ENCODE measurements at places on chromosomes 12 and 14.

DNA sequence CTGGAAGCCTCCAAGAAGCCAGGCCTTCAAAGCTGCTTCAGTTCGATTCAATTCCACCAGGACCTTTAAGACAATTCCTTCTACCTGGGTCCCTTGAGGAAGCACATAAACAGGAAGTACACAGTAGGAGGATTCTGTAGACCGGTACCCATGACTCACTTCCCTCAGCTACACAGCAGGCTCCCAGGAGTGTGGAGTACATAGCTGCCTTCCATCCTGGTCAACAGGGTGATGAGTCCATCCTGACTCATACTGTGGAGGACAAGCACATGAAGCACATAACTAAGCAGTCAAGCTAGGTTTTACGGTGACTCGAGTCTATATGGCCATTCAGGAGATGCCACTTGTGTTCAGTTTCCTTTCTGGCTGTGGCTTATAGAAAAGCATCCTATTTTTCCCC lies 197.6 kb upstream of the RBM19 start:
- no peak for DNase-seq

DNA sequence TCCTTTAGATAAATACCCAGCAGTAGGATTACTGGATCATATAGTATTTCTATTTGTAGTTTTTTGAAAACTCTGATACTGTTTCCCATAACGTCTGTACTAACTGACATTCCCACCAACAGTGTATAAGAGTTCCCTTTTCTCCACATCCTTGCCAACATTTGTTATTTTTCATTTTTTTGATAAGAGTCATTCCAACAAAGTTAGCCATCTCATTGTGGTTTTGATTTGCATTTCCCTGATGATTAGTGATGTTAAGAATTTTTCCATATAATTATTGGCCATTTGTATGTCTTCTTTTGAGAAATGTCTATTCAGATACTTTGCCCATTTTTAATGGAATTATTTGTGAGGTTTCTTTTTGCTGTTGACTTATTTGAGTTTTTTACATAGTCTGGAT lies 486.0 kb downstream of the FLRT2 start:
- DNase-seq: no peak

- DNase-seq: no peak
Measured at GRCh38 chr14:30849354-30849753, 25.0 kb upstream of the COCH start.

- DNase-seq: no peak
Measured at GRCh38 chr12:25659621-25660020, 106.5 kb upstream of the LMNTD1 start.

DNA sequence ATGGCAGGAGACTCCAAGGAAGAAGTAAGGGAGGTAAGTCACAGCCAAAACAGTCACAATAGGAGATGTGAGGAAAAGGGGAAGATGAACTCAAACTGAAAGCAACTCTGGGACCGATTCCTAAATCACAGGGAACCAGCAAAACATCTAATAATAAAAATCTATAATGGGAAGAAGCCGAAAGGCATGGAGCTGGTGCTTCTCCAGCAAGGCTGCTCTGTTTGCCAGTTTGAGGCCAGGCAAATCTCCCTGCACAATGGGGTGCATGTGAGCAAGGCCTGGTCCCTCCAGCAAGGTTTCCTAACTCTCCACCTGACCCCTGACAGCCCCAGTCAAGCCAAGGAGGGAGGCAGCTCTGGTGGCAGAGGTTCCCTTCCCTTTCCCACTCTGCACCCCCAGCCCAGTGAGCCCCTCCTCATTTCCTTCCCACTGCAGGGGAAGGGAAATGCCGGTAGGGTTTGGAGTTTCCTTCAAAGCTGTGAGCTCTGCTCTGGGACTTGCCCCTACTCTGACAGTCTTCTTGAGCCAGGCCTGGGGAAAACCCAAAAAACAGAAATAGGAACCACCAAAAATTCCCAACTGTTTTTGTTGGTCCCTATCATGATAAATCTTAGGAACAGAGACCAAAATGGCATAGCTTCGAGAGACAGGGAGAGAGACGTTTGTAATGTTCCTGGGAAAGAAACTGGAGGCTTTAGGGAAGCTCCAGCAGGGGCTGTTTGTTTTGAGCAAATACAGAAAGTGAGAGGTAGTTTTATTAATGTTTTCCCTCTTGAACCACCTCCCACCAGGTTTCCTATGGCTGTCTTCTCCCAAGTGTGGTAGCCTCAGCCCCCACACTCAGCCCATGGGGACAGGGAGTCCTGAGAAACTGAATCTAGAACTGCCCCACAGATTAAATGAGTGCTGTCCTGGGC lies 34.6 kb downstream of the FMNL3 start:
- DNase-seq: no peak

DNA sequence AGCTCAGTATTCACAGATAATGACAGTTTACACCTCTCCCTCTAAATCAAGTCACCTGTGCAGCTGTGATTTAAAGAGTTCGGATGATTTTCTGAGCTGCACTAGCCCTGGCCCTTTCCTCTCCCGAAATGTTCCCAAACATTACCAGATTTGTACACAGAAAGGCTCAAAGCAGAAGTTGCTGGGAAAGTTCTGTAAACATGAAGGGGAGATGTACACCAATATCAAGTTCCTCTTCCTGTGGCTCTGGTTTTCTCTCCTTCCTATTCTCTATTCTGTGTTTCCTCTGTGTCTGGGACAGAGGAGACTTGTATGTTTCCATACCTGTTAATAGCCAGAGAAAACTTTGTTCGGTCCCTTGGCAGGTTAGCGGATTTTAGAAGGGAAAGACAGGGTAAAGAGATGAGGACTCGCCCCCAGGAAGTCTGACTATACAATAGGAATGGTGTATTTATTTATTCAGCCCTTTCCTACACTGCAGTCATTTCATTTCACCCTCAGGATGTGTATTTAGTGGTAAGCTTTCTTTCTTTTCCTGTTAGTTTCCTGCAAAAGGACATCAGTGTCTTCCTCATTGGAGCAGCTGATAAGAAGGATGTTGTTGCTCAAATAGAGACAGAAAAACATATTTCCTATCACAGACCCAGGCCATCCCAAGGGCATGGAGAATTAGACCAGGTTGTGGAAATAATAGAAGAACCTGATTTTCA lies 7.6 kb upstream of the NUMB start:
- no peak for DNase-seq

- no peak for DNase-seq
Measured at GRCh38 chr14:89325299-89325883, 91.6 kb downstream of the FOXN3 start.

DNA sequence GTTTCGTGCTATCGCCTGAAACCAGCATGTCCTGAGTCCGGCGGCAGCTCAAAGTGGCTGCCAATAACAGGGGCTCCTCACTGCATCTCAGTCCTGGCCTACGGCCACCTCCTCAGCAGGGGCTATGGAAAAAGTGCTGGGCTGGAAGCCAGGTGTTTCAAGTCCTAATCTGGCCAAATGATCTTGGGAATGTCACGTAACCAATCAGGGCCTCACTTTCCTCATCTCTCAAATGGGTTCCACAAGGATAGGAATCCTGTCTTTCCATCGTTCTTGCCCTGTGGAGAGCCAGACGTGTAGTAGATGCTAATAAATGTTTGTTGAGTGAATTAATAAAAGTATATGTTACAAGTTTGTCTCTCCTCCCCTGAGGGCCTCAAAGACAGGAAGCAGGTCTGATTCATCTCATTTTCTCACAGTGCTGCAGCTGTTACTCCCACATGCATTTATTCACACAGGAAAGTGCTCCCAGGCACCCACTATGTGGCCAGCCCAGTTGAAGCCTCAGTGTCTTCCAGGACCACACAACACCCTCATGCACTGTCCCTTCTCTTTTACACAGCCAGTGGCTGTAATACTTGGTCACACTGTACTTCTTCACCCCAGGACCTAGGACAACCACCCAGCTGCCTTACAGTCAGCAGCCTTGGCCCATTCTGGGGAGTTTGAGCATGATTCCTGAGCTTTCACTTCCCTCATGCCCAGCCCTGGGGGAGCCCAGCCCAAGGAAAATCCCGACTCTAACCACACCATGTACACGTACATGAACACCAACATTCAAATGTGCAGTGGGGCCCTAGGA lies 5.0 kb downstream of the CMKLR1 start:
- no peak for DNase-seq

- DNase-seq: no peak
Measured at GRCh38 chr14:69270097-69270496, 10.1 kb downstream of the GALNT16 start.

- DNase-seq: no peak
Measured at GRCh38 chr14:81330619-81331122, 69.5 kb downstream of the STON2 start.

DNA sequence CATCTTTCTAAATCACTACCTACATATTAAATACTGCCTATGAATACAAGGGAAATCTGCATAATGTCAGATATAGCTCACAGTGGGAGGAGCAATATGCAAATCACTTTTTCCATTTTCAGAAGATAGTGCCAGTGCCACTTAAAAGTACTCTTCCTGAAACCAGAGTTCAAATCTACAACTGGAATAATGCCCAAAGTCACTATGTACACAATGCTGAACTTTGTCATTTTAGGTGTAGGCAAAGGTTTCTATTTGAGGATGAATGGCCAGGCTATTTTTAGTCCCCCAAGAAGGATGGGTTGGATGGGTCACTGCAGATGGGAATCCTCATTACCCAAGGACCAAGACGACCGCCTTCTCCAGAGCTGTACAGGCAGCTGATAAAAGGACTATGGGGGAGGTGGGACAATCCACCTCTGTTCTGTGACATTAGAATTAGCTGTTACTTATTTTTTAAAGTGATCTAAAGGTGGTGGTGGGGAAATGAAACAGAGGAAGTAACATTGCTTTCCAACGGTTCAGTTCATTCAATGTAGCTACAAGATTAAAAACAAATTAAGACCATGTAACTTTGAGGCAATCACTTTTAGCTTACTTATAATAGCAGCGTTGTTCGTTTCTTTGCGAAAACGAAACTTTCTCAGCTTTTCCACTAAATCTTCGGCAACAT lies 5.6 kb downstream of the GMFB start:
- DNase-seq: no peak

DNA sequence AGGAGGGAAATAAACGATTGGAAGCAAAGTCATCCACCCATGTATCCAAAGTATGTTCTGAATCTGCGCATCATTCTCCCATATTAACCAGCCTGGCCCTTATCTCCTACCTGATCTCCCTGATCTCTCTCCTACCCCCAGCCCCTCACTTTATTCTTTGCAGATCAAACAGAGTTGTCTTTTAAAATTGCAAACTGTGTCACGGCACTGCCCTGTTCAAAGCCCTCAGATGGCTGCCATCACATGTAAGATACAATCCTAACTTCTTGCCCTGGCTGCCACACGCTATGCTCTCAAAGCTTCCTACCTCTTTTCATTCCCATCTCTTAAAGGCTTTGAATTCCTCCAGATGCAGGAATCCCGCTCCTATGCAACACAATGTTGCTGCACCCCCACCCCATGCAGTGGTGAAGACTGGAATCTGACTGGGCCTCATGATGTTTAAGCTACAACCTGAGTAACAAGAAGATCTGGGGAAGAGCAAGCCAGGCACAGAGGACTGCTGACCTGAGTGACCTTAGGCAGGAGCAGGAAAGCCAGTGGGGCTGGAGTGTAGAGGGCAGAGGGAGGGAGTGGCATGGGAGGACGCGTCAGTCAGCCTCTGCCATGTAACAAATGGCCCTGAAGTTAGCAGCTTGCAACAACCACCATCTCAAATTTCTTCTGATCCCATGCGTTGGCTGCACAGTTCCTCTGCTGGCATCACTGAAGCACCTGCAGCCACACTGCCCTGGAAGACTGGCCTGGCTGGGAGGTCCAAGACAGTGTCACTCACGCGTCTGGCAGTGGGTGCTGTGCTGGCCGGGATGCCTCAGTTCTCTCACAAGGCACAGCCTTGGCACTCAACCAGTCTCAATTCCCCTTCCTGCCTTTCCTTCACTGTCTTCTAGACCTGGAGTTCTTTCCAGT lies 382.8 kb downstream of the BCL11B start:
- DNase-seq: no peak

DNA sequence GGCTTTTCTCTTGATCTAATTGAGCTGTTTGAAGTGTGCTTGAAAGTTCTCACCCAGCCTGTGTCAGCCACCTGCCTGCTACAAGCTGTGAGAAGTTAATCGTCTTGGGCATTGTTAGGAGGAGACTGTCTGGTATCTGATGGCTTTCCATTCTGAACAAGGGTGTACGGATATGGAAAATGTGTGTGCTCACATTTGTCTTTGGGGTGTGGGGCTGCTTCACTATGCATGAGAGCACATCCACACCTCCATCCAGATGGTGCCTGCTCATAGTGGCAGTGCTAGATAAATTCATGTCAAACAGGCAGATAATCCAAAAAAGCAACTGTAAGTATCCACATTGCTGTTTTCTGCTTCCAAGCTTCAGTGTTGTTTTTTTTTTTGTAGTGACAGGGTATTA lies 462.2 kb downstream of the DIO2 start:
- no peak for DNase-seq

DNA sequence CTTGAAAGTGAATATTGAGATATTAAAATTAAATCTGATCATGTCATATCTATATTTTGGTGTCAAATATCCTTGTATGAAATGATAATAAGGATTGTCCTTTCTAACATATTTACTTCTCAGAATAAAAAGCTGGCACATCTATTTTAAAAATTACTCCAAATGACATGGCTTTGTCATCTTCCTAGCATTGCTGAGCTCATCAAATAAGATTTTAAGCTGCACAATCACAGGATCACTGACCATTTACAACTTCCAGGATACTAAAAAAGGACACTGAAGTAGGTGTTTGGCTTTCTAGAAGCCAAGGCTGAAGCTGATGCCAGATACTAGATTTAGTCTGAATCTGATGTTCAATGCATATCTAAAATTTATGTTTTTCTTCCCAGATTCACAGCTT lies 351.1 kb downstream of the BMP4 start:
- DNase-seq: no peak

- no peak for DNase-seq
Measured at GRCh38 chr14:105047283-105048016, 17.8 kb downstream of the GPR132 start.

DNA sequence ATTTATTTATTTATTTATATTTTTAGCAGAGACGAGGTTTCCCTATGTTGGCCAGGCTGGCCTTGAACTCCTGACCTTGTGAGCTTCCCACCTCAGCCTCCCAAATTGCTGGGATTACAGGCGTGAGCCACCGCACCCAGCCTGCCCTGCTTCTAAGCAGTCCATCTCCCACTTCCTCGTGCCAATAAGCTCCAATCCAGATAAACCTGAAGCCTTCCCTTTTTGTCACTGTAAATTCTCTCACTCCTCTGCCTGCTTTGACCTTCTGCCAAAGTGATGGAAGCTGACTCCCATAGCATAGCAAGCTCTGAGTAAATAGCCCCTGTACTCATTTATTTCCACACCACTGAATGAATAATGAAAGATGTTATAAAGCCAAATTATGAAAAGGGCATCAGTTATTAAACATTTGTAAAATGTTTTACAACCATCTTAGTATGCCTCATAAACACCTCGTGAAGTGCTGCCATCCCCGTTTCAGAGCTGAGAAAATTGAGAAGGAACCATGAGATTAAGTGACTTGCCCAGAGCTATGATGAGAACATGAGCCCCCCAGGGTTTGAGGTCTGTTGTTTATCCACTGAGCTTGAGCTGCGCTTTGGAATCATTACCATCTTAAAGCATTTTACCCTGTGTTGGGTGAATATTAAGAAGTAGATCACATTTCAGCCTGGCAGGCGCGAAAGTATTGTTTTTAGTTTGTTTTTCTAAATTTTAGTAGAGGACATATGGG lies 30.4 kb downstream of the MANSC1 start:
- DNase-seq: no peak

All from hematopoietic multipotent progenitor cell treated with erythropoietin and hydrocortisone succinate and interleukin-3 and kit ligand, for 6 days (in vitro differentiated cells).